Esophagus (tissue), 2 donors: ENCODE measurements at places on chromosomes 4 and X. TPM values are rescaled to one million over a fixed set of nuclear protein-coding genes. Genes with fewer than 3 reads are reported as not detected.

ASMT gene
- polyA plus RNA-seq: 0.06 TPM

ZCCHC4 gene
- polyA plus RNA-seq: 5.9 TPM

KCND1 gene
- 0.41 TPM for polyA plus RNA-seq

TRIM61 gene
- polyA plus RNA-seq: 0.06 TPM

PAGE4 gene
- not detected for polyA plus RNA-seq

CPE gene
- polyA plus RNA-seq: 19.9 TPM

PLXNA3 gene
- polyA plus RNA-seq: 4.3 TPM

UGT2B17 gene
- polyA plus RNA-seq: 0.02 TPM

SASH3 gene
- 2.1 TPM for polyA plus RNA-seq

SHROOM3 gene
- 15.3 TPM for polyA plus RNA-seq

ATP1B4 gene
- polyA plus RNA-seq: not detected

BTK gene
- 0.55 TPM for polyA plus RNA-seq

SPANXC gene
- not detected for polyA plus RNA-seq

TMPRSS11E gene
- polyA plus RNA-seq: 227 TPM

PUDP gene
- 8.8 TPM for polyA plus RNA-seq
